ENCODE measurements at places on chromosomes 12 and 14.

DNA sequence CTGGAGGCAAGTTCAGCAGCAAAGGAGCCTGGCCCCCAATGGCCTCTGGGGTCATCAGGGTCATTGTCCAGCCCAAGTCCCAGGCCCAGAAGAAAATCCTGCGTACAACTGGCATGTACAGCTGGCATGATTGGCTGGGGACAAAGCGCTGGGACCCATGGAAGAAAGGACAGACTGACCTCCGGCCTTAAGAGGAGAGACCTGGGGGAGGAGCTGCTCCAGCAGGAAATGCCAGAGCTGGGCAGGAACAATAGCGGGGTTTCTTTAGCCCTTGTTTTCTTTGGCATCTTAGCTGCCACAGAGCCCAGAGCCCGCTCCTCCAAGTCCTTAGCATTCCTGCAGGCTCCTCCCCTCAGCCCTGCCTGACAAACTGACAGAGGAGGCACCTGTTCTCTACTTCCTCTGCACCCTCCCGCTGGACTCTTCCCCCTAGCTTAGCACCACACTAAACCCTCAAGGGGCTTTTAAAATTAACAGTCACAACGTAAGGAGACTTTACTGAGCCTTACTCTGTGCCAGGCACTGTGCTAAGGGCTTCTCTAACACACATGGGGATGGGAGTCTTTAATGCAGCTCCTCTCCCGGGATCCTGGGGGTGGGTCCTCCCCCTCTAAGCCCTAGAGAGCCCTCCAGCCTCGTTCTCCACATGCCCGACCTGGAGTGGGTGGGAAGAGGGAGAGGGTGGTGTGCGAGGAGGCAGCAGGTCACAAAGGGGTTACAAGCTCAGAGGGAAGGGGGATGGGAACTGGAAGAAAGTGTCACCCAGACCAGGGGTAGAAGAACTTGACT, 1.8 kb upstream of the AQP5 start:
- DNase-seq, result no peak

GRCh38 chr12:113955109-113955970, 10.8 kb downstream of the RBM19 start:
- no peak for DNase-seq

GRCh38 chr12:97756066-97756666, 293.6 kb downstream of the RMST start:
- no peak for DNase-seq

GRCh38 chr14:91164676-91165075, 50.8 kb downstream of the DGLUCY start:
- no peak for DNase-seq

GRCh38 chr14:102565331-102565887, 27.0 kb upstream of the RCOR1 start:
- DNase-seq, result no peak

DNA sequence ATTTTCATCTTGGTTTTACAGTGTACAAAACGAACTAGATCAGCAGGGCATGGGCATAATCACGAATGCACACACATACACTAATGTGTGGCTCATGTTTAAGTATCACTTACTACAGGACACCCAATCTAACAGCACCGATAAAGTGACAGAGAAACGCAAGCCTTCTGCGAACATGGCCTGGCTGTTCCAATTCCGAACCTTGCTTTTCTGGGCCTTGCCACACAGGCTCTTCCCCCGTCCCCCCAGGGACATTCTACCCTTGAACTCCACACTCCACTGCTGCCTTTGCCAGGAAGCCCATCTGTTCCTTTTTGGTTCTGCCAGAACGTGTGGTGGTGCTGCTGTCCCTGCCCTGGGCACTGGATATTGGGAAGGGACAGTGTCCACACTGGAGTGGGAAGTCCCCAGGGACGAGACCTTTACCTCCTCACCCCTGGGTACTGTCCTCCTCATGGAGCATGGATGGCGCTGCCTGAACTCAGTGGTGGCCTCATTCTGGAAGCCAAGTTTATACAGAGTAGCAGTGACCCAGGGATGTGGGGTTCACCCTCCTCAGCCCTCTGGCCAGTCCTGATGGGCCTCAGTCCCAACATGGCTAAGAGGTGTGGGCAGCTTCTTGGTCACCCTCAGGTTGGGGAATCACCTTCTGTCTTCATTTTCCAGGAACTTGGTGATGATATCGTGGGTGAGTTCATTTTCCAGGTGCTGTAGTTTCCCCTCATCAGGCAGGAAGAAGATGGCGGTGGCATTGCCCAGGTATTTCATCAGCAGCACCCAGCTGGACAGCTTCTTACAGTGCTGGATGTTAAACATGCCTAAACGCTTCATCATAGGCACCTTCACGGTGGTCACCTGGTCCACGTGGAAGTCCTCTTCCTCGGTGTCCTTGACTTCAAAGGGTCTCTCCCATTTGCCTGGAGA, 7.9 kb downstream of the SERPINA1 start:
- DNase-seq, result no peak

DNA sequence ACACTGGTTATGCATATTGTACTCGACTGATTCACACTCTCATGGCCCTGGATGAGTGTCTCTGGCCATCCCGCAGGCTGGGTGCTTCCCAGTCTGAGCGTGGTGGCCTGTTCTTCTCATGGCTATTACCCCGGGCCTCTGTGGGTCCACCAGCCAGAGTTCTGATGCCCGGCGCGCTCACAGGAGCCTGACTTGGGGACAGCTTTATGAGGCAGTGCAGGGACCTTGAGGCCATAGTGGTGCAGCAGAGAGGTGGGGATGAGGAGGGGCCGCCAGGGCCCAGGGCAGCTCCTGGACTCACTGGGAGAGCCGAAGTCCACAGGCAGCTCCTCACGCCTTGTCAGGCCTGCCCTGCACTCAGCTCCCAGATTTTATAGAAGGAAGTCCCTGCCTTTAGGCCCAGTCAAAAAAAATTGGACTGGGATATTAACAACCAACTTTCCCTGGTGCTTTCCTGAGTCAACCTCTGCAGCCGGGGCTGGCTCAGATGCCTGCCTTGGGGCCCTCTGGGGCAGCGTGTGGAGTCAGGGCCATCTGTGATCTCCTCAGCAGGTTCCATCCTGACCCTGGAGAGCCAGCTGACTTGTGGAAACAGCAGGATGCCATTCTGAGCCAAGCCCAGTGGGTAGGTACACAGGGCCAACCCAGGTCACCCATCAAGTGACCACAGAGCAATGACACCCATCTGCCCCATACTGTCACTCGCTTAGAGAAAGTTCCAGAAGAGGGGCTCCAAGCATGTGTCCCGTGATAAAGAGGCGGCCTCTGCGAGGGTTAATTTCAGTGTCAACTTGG, 89.4 kb upstream of the DIO3 start:
- no peak for DNase-seq

- no peak for DNase-seq
Measured at GRCh38 chr12:112518365-112518735, 99.6 kb downstream of the PTPN11 start.

GRCh38 chr14:98564541-98564940, 707.5 kb downstream of the BCL11B start:
- DNase-seq, result no peak

DNA sequence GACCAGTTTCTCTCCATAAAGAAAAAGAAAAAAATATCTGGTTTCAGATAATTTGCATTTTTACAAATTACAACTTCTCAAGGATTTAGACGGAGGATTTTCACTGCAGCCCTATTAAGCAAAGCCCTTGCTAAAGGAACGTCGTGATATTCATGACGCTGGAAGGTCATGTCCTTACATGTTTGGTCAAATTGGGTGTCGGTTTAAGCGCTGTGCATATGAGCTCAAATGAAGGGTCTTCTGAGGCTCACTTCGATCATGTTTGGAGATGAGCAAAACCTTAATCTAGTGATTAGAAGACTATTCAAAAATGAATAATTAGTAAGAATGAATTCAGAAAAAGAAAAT, 67.3 kb upstream of the USP15 start:
- DNase-seq, result no peak

GRCh38 chr12:40225984-40226602, 1.3 kb downstream of the LRRK2 start:
- peak; percentile 72 for DNase-seq

- DNase-seq, result no peak
Measured at GRCh38 chr12:123180171-123180570, 29.3 kb upstream of the PITPNM2 start.

DNA sequence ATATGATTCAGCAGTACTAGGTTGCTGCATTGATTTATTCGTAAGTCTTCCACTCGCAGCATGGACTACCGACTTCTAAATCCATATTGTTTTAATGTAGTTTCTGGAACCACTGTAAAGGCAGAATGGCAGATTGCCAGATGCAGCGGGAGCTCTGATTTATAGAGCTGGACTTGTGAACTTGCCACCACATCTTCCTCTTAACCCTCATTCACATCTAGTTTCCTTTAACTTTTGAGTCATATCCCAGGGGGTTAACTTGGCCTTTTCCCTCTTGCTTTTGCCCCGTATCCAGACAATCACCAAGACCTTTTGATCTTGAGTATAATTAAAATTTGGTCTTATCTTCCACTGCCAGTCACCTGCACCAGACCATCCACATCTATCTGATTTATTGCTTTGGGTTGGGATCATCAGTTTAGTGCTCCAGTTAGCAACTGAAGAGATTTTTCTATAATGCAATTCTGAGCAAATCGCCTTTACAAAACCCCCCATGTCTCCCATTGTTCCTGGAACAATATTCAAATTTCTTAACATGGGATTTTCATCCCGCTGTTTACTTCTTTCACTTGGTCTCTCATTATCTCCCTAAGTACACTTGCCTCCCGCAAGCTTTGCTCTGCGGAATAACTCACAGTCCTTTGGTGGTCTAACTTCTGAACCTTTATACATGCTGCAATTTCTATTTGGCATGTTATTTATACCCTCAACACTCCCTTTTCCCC, 130.5 kb downstream of the ACSS3 start:
- no peak for DNase-seq

DNA sequence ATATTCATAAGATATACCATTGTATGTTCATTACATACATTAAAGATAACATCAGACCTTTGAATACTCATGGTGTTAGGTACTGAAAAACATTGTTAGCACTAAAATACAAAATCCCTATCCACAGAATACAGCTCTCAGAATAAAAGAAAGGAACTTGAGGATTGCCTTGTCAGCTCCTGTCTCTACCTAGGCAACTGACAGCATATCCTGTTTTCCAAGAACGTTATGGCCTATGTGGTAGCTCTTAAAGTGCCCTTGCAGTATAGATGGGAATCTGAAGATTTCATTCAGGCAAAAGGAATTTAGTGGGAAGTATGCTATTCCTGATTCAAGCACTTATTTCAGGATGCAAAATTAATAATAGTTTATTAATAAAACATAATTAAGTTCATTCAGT, 1.8 kb upstream of the PPP1R12A start:
- DNase-seq, result no peak

DNA sequence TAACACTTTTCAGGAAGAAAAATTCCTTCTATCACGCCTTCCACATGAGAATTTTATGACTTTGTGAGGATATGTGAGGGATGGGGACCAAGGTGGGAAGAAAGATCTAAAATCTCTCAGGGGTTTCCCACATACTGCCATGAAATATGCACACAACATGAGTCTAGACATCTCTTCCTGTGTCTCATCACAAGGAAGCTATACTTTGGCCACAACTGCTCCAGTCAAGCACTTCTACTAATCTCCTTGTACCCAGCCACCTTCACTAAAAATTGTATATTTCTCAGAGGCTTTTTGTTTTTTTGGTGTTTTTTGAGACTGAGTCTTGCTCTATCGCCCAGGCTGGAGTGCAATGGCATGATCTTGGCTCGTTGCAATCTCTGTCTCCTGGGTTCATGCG, 3.2 kb downstream of the OSBPL8 start:
- DNase-seq, result no peak

DNA sequence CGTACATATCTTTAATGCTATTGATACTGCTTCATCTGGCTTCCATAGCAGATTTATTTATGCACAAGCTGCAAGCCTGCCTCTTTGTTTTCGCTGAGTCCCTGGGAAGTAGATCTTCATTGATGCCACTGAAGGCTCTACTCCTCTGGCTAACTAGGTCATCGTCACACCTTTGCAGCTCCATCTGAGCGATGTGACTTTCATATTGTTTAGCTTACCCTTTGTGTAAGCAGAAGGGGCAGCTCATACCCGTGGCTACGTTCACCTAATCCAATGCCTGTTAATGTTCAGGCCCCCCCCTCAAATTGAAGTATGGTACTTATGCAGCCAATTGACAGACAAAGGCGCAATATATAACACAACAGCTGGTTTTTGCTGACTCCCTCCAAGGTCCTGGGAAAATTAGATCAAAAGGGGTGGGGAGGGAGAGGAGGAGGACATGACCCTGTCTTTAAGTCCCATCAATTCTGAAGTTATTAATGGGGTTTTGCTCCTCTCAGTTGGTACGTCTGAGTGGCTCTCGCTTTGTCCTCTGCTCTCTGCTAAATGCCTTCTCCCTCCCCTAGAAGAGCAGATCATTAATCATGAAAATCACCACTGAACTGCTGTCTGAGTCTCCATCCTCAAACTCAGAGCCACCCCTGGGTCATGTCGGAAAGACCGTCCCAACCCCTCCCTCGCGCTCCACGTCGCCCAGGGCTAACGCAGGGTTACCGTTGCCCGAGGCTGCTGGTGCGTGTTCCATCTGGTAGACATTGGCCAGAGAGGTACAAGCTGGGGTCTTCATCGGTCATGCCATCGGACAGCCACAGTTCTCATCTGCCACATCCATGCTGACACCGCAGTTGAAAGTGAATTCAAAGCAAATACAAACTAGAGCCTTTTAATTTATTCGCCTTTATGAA, 128.8 kb downstream of the ADGRD1 start:
- no peak for DNase-seq

- no peak for DNase-seq
Measured at GRCh38 chr12:92191061-92191460, 45.4 kb upstream of the BTG1 start.

- no peak for DNase-seq
Measured at GRCh38 chr14:88901189-88901588, 76.7 kb downstream of the TTC8 start.
